ENCODE measurements at places on chromosomes 12 and 14.

DNA sequence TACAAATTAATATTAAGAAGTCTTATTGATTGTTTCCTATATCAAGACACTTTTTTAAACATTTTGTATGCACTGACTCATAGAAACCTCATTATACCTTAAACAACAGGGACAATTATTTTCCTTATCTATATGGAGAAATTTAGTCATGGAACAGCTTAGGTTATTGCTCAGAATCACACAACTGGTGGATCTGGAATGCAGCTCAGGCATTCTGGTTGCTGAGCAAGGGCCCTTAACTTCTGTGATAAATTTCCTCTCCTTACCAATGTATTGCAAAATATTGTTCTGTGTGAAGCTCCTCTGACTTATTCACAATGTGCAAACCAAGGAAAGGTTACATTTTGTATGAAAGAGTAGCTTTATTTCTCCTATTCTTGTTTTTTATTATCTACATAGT, 817.8 kb downstream of the LRFN5 start:
- no peak for DNase-seq

- no peak for DNase-seq
Observed at GRCh38 chr12:56317675-56318074, 1.9 kb upstream of the CNPY2 start.

GRCh38 chr12:23049180-23049579, 424.2 kb downstream of the ETNK1 start:
- no peak for DNase-seq

DNA sequence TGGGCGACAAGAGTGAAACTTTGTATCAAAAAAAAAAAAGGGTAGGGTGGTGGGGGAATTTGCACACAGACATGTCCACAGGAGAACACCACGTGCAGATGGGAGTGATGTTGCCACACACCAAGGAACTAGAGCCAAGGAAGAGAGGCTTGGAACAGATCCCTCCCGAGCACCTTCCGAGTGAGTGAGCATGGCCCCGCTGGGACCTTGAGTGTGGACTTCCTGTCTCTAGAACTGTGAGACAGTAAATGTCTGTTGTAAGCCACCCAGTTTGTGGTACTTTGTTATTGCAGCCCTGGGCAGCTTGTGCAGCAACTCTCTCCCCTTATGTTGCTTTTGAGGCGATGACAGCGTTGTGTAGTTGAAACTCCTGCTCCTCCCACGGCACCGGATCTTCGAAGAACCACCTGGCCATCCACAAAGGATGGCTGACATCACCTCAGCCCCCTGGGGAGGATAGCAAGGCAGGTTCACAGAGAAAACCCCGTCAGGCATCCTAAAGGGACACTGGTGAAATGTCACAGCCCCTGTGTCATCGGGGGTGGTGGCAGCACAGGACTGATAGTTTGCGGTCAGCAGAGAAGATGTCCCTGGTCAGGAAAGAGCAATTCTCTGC, 54.7 kb upstream of the PLEKHG3 start:
- no peak for DNase-seq

Measured in HEK293T (cell line).